B cell (primary cell): ENCODE measurements at places on chromosomes 16 and 17. TPM values are rescaled to one million over a fixed set of nuclear protein-coding genes. Genes with fewer than 3 reads are reported as not detected.

Gene RHOT1
- 24.6 and 27.9 TPM in 2 replicates for total RNA-seq

Gene PRR15L
- not detected in 2 replicates for total RNA-seq

Gene CCL5
- 2.9 and 3.3 TPM in 2 replicates for total RNA-seq

Gene SPATA22
- total RNA-seq, result 0.54 TPM in 1 of 2 replicates, not detected in the other

GRCh38 chr16:6297666-6298410 is 1034.8 kb upstream of the RBFOX1 start:
- H3K4me1 ChIP-seq, result no peaks in the 10 kb centered on the region
- DNase-seq, result no peak
- no peaks in the 10 kb centered on the region for H3K36me3 ChIP-seq
- no peaks in the 10 kb centered on the region for H3K27me3 ChIP-seq
- H3K27ac ChIP-seq, result no peak overlapping the region

DNA sequence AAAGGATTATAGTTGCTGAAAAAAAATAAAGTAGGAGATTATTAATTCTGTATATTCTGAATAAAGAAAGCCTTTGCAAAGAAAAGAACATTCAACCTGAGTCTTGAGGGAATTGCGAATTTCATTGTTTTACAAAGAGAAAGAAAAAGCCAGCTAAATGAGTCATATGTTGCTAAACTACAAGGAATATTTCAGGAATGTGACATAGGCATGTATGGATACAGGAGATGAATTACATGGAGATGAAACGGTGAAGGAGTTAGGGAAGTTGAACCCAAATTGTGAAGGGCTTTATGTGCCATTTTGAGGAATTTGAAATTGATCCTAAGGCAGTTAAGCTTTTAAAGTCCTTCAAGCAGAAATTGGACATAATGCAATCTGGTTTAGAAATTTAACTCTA is 177.3 kb upstream of the RBL2 start:
- H3K4me1 ChIP-seq, result no peaks in the 10 kb centered on the region
- peaks cover 64% of the 10 kb centered on the region for H3K36me3 ChIP-seq
- no peak for DNase-seq
- H3K4me3 ChIP-seq, result no peak overlapping the region

DNA sequence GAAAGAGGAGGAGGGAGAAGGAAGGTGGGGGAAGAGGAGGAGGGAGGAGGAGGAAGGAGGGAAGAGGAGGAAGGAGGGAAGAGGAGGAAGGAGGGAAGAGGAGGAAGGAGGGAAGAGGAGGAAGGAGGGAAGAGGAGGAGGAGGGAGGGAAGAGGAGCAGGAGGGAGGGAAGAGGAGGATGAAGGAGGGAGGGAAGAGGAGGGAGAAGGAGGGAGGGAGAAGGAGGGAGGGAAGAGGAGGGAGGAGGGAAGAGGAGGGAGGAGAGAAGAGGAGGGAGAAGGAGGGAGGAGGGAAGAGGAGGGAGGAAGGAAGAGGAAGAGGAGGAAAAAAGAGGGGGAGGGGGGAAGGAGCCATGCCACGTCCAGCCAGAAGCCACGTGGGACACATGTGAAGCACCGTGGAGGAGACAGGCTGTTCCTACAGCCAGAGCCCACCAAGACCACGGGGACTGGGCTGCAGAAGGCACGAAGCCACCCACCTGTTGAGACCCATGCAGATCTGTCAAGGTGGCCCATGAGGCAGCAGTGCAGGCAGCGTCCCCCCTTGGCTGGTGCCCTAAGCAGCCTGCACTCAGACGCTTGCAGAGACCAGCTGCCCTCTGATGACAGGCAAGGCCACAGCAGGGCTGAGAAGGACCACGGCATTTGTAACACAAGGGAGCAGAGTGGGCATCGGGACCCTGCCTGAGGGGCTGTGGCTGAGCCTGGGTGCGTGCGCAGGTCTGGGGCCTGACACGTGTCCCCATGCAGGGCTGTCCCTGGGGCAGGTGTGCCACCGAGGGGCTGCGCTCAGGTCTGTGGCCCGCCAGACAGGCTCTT is 10.3 kb downstream of the NDUFAF8 start:
- H3K27ac ChIP-seq, result no peak overlapping the region
- no peaks in the 10 kb centered on the region for H3K36me3 ChIP-seq
- no peaks in the 10 kb centered on the region for H3K4me1 ChIP-seq
- no peaks in the 10 kb centered on the region for H3K27me3 ChIP-seq

DNA sequence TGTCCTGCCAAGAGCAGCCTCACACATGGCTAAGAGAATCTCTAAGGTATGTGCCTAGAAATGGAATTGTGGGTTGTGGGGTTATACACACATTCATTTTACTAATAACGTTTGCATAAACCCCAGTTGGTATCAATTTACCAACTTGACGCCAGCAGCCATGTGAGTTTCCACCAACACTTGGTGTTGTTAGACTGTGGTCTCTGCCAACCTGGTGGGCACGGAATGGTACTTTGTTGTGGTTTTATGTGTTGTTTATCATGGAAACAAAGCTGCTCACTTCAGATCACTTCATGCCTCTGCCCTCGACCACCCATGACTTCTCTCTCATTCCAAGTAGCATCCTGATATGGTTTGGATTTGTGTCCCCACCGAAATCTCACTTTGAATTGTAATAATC is 152.0 kb upstream of the CDC42EP4 start:
- H3K27me3 ChIP-seq, result no peaks in the 10 kb centered on the region
- H3K27ac ChIP-seq, result no peak overlapping the region
- no peak for DNase-seq
- H3K36me3 ChIP-seq, result no peaks in the 10 kb centered on the region
- no peak overlapping the region for H3K4me3 ChIP-seq

- no peaks in the 10 kb centered on the region for H3K27me3 ChIP-seq
- peak; percentile 69 for DNase-seq
- no peaks in the 10 kb centered on the region for H3K36me3 ChIP-seq
- peak overlapping the region; percentile 17 for H3K4me3 ChIP-seq
- peak overlapping the region; percentile 62 for H3K27ac ChIP-seq
Observed at GRCh38 chr16:17343028-17343427, 127.7 kb downstream of the XYLT1 start.

- DNase-seq, result no peak
- no peak overlapping the region for H3K27ac ChIP-seq
- peaks cover 28% of the 10 kb centered on the region for H3K27me3 ChIP-seq
- peaks cover 5% of the 10 kb centered on the region for H3K4me1 ChIP-seq
- no peak overlapping the region for H3K4me3 ChIP-seq
Observed at GRCh38 chr17:38507921-38508569, 79.8 kb downstream of the ARHGAP23 start.
